Activated T-helper 1 cell treated with Interleukin-2 at 50 U/mL for 16 hours (primary cell): ENCODE measurements at places on chromosomes 7 and 10.

DNA sequence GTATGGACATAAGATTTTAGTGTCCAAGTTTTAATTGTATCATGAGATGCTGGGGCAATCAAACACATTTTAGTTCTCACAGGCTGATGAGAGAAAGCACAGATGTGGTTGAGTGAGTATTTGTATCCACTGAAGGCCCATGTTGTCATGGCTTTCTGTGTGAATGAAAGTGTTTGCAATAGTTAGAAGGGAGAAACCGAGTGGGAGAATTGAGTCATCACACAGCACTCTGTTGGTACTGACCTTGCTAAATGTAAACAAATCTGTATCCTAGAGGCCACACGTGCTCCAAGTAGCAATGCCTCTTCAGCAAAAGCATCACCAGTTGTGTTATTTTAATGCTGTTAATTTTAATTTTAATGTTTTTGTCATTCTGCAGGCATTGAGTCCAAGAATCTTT, 121.2 kb downstream of the EMX2 start:
- DNase-seq, result no peak

DNA sequence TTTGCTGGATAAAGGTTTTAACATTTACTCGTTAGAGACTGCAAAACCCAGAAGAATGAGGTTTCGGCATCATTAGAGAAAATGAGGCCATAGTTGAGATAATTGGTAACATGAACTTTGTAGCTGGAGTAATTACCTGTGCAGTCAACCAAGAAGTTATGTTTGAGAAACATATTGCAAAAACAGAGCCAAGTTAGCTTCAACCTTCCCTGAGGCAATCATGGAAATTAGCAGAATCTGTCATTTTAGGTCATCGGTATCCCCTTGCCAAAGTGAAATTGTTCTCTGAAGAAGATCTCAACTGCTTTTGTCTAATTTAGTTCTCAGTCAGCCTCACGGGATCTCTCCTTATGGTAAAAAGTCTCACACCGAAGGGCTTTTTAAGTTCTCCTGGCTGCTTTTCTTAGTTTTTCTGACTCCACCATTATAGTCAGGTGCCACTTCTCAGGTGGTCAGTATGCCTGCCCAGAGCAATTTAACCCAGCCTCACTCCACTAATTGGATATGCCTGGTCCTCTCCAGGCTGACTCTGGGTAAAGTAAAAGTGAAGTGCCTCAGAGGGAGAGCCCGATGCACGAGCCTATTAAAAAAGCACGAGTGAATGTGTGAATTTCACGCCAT, 52.5 kb downstream of the NRCAM start:
- no peak for DNase-seq

GRCh38 chr10:24346877-24347519, 138.1 kb downstream of the KIAA1217 start:
- no peak for DNase-seq

DNA sequence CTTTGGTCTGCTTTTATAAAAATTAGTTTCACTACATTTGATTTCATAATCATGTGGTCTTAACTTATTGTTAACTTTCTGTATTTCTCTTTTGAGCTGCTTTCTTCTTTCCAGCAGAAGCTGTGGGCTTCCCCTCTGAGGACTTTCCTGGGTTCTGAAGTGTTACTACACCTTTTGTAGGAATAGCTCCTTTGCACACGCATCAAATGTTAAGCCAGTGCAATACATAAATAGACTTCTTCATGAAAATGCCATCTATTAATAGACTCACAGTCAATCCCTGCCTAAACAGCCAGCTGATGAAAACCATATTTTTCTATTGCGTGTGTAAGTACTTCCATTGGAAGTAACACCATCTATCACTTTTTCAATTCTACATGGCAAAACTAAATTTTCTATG, 1.5 kb downstream of the ABCB4 start:
- DNase-seq, result no peak

- DNase-seq, result no peak
Measured at GRCh38 chr10:26994743-26995142, 105.6 kb downstream of the ANKRD26 start.

DNA sequence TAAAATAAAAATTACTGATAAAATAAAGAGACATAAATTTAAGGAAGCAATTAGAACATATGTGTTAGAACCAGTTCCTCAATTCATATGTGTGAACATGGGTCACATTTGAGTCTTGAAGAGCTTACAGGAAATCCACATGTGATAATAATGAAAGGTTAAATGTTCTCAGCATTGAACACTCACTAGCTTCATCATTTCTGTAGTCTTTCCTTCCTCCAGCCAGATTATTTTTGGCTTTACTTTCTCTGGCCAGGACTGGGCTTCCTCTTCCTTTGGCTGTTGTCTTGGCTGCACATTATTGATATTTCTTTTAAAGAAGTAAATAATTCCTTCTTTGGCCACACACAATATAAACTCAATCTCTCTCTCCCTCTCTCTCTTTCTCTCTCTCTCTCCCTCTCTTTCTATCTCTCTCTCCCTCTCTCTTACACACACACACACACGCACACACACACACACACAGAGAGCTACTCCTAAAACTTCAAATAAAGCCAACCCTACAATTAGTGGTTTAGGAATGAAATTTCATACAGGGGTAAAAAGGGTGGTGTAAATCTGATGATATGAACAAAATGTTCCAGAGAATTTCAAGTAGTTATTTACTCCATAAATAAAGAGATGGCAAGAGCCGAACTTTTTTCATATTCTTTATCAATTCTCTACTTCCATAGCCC, 171.2 kb downstream of the REEP3 start:
- DNase-seq, result no peak

- no peak for DNase-seq
Measured at GRCh38 chr7:4185721-4186512, 496.2 kb upstream of the FOXK1 start.

- no peak for DNase-seq
Measured at GRCh38 chr10:29586509-29586908, 48.3 kb downstream of the SVIL start.

DNA sequence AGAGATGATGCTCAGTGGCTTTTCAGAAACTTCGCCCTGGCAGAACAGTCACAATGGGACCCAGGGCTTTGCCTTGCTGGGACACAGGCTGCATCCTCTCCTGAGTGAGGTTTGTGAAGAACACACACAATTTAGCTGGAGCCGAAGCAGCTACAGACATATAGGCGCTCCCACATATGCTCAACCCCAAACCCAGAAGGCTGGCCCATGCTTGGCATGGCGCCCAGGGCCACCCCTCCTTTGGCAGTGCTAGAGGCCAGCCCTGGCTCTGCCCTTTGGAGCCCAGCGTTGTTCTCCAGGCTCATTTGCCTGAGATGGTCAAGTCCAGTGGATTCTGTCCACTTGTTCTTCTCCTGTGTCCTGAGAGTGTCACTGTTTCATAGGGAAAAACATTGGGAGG, 94.4 kb downstream of the WDFY4 start:
- DNase-seq, result no peak

DNA sequence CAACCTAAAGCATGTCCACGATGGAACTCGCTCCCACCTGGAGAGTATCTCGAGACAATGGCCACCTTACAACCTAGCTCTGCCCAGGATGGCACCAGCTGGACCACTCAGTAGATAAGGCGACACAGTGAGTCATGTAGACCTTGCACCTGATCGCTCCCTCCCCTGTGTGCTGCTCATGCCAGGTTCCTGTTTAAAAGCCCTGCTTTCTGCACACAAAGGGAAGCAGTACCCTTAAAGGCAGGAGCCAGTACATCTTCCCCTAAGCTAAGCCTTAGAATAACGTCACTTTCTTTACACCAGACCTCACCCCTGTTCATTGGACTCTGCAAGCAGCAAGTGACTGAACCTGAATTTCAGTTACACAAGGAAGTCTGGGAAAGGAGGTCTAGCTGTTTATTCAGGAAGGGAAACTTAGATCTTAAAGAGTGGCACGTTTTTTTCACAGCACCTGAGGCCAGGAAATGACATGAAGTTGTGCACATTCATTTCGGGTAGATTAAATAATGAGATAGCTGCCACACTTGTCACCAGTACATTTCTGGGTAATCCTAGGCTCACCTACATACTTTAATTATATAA, 117.9 kb downstream of the MTPAP start:
- no peak for DNase-seq

DNA sequence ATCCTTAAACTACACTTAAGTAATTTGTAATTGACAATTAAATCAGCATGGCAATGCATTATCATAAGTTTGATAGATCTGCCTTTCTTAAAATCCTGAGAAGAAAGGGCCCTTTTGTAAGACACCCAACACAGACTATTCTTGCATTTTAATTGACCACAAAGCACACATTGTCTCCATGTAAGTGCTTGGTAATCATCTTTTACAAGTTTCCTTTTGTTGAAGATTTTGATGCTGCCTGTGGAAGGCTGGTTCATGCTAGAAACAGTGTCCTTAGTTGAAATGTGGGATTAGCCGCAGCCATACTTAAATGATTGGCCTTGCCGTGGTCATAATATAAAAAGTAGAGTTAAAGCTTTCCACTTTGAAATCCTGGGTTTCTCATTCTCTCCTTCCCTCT, 32.3 kb upstream of the CELF2 start:
- DNase-seq, result no peak

- no peak for DNase-seq
Measured at GRCh38 chr7:151624246-151624928, 104.7 kb upstream of the RHEB start.

- no peak for DNase-seq
Measured at GRCh38 chr7:11667071-11667809, 164.8 kb downstream of the THSD7A start.

GRCh38 chr7:2732388-2732787, 44.4 kb downstream of the AMZ1 start:
- no peak for DNase-seq

- DNase-seq, result no peak
Measured at GRCh38 chr7:22452142-22452959, 47.6 kb downstream of the STEAP1B start.

DNA sequence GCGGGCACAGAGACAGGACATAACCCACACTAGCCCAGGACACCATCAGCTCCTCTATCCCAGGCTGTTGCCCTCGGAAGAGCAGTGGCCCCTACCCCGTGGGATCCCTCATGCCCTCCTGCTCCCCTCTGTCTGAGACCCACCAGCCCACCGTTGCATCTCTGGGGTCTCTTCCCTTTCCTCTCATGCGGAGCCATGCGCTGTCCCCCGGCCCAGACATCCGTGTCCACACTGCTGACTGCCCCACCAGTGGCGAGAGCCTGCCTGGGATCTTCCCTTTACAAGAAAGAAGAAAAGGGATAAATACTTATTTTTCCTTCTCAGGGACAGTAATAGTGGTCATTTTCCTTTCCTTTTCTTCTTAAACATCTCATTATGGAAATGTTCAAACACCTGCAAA, 115.4 kb downstream of the WDR37 start:
- no peak for DNase-seq

GRCh38 chr10:117441812-117442443, 66.7 kb upstream of the PDZD8 start:
- no peak for DNase-seq

- DNase-seq, result no peak
Measured at GRCh38 chr10:20100171-20100570, 283.9 kb downstream of the PLXDC2 start.

GRCh38 chr7:30238721-30239441, 45.5 kb upstream of the ZNRF2 start:
- no peak for DNase-seq
